Activated CD4-positive, alpha-beta T cell treated with anti-CD3 and anti-CD28 coated beads, Interleukin-2, amount 50 U/mL, for 1 hour (primary cell): ENCODE measurements at places on chromosomes 1 and 21.

GRCh38 chr1:47841356-47841755 lies 155.8 kb downstream of the TRABD2B start:
- DNase-seq, result no peak

DNA sequence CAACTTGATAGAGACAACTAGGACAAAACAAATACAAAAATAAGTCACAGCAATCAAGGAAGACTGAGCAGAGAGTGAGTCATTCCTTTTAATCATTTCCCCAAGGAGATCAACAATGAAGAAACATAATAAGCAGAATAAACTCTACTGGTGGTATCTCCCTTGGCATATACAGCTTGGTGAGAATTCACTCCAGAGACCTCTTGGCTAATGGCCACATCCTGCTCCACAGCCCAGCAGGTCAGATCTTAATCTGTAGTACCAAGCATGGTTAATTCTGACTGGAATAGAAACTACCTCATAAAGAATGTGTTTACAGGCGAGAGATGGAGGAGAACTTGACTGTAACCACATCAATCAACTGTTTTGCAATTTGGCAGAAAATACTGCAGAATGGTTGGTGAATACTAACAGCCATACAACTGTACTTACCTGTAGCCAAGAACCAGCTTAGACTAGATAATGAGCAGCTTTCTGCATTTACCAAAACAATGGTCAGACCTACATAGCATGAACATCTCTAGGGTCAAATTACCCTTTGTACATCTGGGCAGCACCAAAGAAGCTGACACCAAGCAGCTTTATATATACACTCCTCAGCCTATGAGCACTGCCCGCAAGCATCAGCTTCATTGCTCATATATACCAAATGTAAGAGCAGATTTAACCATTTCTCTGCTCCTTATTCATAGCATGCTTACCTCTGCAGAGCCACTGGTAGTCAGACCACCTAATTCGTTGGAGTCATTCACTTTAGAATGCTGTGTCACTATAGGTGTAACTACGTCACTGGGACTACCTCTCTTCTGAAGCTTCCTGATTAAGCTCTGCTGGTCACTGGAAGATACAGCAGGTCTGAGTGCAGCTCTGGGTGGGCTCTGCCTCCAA lies 51.0 kb downstream of the KIAA0319L start:
- DNase-seq, result peak; percentile 32

- no peak for DNase-seq
Measured at GRCh38 chr1:148362626-148363438, 120.3 kb downstream of the PPIAL4G start.

DNA sequence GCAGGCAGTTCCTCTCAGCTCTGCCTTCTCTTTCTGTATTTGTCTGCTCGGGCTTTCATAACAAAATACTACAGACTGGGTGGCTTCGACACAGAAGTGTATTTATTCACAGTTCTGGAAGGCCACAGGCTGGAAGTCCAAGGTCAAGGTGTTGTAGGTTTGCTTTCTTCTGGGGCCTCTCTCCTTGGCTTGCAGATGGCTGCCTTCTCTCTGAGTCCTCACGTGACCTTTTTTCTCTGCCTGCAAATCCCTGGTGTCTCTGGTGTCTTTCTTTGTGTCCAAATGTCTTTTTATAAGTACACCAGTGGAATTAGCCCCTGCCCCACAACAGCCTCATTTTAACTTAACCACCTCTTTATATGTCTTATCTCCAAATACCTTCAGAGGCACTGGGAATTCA lies 250.0 kb downstream of the TM2D1 start:
- DNase-seq, result no peak

DNA sequence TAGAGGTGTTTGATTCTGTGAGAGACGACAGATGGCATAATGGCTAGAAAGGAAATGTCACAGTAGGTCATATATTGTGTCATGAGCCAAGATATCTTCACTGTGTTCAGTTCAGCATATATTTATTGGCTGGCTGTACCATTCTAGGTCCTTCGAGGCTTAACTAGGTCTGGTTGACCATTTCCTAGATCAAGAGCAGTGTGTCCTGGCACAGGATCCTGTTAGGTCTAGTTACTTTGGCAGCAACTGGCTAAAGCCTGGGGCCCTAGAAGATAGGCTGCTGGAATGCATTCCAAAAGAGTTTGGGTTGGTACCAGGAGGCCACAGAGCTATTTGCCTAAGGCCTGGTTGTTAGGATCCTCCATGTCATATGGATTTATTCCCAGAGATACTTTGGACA lies 20.9 kb downstream of the ZBTB40 start:
- no peak for DNase-seq

DNA sequence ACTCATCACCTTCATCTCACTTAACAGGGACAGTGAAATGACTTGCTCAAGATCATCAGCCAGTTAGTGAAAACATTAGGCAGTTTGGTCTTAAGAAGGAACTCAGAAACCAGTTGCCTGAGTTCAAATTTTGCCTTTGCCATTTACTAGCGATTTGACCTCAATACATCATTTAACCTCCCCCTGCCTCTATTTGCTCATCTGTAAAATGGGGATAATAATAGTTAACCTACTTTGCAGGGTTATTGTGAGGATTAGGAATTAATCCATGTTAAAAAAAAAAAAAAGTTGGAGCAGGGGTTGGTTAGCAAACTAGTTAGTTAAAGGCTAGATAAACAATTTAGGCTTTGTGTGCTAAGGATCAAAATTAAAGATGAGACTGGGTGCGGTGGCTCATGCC lies 10.6 kb upstream of the TACSTD2 start:
- no peak for DNase-seq

DNA sequence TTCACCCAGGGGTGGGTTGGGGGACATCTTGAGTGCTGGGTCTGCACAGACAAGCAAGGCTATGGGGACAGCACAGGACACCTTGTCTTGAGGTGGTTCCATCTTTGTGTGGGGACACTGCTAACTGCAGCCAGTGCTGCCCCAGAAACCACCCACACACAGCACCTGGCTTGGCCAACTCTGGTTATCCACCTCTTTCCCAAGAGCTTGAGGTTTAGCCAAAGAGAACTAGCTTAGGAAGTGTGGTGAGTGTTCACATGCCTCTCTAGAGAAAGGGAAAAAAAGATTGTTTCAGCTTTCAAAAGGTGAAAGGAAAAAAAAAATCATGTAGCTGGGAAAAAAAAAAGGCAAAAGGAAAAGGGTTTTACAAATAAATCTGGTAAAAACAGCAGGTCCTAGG lies 32.4 kb downstream of the BCAR3 start:
- no peak for DNase-seq

DNA sequence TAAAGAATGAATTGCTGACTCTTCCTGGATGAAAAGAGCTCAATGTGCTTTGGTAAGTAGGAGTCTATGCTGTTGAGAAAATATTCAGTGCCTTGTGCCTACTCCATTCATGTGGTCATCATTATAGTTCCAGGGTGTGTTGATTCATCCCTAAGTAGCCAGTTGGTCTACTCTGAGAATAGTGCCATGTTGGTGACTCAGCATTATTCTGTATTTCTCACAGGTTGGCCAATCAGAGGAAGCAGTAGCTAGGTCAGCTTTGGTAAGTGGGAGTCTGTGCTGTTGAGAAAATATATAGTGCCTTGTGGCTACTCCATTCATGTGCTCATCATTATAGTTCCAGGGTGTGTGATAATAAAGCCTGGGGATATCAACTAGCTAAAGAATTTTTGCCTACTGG lies 397.3 kb downstream of the AGBL4 start:
- DNase-seq, result no peak

GRCh38 chr1:3658231-3658615 lies 5.9 kb downstream of the TP73 start:
- no peak for DNase-seq

GRCh38 chr1:219147571-219148019 lies 26.1 kb upstream of the LYPLAL1 start:
- no peak for DNase-seq

DNA sequence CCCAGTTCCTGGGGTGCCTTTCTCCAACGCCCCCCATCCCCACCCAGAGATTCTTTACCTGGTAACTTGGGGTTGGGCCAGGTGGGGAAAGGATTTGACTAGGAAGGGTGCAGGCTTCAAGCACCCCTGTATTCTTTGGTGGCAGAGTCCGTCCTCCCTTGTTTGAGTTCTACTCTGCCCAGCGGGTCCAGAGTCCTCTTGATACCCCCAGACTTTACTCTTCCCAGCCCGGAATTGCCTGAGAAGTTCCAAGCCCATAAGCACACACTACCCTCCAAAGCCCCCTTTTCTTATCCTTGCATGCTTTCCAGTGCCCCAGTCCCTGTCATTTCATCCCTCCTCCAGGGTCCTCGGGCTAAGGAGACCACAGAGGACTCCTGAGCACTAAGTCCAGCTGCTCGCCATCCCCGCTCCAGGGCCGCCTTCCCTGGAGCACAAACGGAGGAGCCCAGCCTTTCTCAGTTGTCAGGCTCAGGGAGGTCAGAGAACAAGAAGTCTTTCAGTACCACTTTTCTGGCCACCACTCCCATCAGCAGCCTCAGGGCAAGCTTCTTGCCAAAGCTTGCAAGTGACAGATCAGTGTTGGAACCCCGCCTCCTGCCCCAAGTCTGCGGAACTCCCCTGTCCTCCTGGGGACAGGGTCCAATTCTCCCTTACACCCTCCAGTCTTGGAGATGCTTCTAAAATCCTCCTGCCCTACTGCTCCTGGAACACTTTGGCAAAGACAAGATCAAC lies 12.2 kb downstream of the SLC45A3 start:
- DNase-seq, result no peak

DNA sequence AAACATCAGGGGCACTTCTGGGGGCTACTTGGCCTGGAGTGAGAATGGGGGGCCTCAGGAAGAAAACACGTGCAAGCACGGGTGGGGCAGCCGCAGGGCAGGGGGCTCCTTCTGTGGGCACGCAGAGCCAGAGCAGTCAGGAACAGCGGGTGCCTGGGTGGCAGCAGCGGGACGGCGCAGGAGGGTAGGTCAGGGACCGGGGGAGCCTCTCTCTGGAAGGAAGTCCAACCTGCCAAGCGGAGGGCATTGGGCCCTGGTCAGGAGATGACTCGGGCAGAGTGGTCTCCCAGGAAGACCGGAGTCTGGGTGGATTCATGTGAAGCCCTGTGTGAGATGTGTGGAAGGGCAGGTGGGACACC lies 27.1 kb downstream of the CTNNBIP1 start:
- no peak for DNase-seq

DNA sequence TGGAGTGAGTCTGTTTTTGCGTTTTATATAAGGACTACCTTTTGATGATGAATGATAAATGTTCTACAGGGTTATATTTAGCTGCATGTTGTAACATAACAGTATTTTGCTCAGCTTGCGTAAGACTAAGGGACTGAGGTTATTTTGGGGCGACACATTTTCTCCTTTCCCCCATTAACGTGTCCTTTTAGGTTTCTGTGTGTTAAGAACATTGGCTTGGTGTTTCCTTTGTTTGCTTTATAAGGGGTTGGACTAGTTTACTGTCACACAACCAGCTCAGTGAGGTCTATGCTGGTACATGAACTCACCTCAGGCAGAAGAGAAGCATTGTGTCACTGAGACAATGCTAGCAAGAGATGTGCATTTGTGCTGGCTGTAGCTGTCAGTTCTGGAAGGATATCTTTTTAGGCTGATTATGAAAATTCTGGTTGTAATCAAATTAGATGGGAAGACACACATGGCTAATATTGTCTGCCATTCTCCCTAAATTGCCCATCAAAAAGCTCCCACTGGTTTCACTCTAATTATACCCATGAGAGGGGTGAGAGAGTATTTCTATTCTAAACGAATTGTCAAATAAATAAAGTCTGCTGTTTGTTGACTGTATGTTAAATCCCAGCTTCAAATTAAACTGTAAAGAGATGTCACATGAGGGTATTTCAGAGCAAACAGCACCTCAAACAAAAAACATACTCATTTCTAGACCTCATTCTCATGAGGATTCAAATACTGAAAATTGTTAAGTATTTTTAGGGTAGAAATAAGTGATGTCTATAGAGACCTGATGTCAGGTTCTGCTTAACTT lies 62.6 kb downstream of the CDC14A start:
- DNase-seq, result no peak

DNA sequence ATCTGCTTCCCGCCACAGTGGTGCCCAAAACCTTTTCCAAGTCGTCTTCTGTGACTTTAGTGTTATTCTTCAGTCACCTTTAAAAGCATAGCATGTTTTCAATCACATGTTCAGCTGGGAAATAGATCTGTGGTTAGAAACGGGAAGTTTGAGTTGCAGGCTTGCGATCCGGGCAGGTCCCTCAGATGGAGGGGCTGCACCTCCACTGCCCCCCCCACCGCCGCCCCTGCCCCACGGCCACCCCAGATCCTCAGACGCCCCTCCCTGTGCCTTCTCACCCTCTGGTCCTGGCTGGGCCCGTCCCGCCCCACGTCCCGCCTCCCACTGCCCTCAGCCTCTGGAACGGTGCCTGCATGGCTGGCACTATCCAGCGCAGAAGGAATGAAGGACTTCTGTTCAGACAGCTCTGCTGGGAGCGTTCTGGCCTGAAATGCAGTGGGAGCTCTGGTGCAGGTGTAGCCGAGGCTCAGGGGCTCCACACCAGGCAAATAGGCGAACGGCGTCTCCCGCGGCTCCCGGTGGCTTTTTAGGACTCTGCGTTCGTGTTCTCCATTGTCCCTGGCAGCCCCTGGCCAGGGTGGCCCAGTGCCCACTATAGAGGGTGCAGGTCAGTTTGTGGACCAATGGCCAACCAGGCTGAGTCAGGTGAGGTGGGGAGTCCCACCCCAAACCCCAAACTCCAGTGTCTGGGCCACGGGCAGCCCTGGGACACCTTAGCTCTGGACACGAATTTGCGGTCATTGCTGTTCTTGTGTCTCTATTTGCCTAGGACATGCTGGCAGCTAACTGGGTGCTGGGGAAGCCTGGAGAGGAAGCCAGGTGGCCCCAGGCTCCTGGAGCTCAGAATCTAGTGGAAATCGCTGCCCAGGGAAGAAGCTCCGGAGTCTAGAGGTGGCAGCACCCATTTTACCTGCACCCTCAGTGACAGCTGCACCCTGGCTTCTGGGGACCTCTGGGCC lies 67.1 kb downstream of the FAAP20 start:
- no peak for DNase-seq

DNA sequence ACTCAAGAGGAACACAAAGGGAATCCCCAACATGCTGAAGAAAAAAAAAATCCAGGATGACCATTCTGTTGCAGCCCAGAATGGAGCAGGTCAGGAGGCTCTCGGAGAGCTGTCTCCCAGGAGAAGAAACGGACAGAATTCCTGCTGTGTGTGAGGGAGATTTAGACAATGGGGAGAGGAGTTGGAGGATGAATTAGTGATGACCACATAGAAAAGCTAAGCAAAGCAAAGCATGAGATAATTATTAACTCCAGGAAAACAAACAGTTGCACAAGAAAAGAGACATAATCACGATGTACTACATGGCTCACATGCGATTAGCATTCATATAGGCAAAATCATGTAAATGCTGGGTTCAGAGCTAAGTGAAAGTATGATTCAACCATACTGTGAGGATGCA lies 61.1 kb upstream of the SMYD2 start:
- no peak for DNase-seq

- no peak for DNase-seq
Measured at GRCh38 chr1:163094182-163094581, 25.0 kb downstream of the RGS4 start.

DNA sequence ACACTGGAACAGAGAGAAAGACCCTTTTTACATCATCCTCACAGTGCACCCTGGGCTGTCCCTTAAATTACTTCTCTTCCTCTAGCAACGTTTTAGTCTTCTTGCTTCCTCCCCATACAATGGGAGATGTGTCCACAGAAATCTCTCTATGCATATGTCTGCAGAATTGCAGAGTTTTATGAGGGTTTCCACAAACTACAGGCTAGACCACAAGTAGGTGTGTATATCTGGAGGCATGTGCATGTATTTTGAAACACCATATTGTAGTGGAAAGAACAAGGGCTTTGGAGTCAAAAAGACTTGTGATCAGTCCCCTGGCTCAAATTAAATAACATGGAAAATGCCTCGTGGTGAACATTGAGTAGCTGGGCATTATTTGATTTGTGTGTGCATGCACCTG lies 121.3 kb upstream of the IPO9 start:
- no peak for DNase-seq

- no peak for DNase-seq
Measured at GRCh38 chr1:115462566-115463076, 124.6 kb upstream of the NGF start.
